ENCODE measurements at places on chromosomes 6 and 20. TPM values are rescaled to one million over a fixed set of nuclear protein-coding genes. Genes with fewer than 3 reads are reported as not detected.
A peak's percentile ranks its signal among the peaks of the same experiment; 100 is the strongest.

Gene BNIP5
- total RNA-seq = 29.1 TPM

GRCh38 chr20:61449057-61449609, 197.1 kb downstream of the CDH4 start:
- no peaks in the 10 kb centered on the region for H3K27me3 ChIP-seq
- H3K27ac ChIP-seq = peak overlapping the region; percentile 45
- DNase-seq = peak; percentile 26
- H3K36me3 ChIP-seq = no peaks in the 10 kb centered on the region
- H3K4me3 ChIP-seq = no peak overlapping the region
- no peaks in the 10 kb centered on the region for H3K4me1 ChIP-seq

Gene TAPBP
- 59.3 TPM for total RNA-seq

DNA sequence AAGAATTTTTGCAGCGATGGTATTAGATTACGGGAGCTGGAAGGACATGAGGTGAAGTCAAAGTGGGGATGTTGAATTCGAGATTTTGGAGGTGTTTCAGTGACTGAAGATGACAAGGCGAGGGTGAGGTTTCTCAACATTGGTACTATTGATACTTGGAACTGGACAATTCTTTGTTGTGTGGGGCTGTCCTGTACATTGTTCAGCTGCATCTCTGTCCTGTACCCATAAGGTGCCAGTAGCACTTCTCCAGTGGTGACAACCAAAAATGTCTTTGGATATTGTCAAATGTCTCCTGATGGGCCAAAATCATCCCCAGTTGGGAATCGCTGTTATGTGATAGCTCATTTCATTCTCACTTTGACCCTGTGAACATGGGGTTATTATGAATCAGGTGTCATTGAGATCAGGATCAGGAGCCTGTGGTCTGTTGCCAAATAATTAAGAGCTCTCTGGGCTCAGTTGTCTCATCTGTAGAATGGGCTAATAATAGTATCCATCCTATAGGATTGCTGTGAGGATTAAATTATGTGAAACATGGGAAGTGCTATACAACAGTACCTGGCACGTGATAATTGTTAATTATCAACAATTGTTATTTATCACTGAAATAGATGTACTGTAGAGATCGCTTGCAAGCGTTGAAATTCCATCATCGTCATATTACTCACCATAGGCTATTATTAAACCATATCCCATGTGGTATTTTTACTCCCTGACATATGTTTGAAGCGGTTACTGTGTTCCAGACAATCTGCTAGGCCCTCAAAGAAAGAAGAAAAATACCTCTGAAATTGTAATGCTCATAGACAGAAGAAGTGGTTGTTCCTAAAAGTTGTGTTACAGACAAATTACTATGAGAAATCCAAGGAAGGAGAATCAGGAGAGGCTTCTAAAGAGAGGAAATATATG, 48.5 kb upstream of the TTPAL start:
- H3K36me3 ChIP-seq = no peaks in the 10 kb centered on the region
- no peak for DNase-seq
- no peak overlapping the region for H3K4me3 ChIP-seq
- no peaks in the 10 kb centered on the region for H3K4me1 ChIP-seq

DNA sequence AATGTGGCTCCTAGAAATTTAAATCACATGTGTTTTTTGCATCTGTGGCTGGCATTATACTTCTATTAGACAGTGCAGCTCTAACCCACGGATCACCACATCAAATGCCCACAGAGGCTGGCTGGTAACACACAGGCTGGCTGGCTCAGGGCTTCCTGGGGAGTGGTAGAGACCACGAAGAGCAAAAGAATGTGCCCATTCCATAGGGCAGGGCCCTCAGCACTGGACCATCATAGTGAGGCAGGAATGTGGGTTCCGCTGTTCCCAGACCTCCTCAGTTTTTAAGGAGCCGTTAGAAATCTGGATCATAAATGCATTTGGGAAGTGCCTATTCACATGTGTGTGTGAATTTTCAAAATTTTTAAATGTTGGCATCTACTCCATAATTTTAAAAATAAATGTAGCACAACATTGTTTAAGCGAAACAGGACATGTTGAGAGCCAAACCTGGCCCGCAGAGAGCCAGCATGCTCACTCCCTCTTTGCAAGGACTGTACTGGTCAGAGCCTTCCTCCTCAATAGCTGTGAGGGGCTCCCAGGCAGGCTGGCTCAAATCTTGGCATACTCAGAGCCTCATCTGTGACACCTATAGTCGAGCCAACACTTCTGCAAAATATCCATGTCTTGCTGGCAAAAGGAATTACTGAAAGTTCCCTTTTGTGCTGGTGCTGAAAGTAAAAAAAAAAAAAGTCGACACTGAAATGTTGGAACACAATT, 190.5 kb downstream of the FNDC1 start:
- no peaks in the 10 kb centered on the region for H3K4me1 ChIP-seq
- no peak overlapping the region for H3K4me3 ChIP-seq
- H3K36me3 ChIP-seq = no peaks in the 10 kb centered on the region

DNA sequence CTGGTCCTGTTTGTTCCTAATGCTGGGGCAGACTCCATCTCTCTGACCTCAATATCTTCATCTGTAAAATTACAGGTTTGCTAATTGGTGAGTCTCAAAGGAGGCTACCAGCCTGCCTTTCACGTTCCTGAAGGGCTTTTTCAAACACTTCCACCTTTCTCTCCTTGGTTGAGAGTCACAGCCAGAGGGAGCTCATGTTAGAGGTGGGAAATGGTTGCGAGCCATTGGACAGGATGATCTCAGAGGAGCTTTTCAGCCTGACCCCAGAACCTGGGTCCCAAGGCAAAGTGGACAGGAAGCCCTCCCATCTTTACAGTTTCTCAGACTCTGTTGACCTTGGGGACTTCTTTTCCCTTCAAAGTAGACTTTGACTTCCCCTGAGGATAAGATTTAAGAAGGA, 37.6 kb downstream of the NDUFAF5 start:
- H3K27ac ChIP-seq = no peak overlapping the region
- no peak for DNase-seq
- no peaks in the 10 kb centered on the region for H3K27me3 ChIP-seq
- no peaks in the 10 kb centered on the region for H3K4me1 ChIP-seq
- no peak overlapping the region for H3K4me3 ChIP-seq

Measured in hepatocyte (in vitro differentiated cells).